Anterior cingulate cortex (tissue), 58 donors: ENCODE measurements at places on chromosomes 16 and 17.
A peak's percentile ranks its signal among the peaks of the same experiment; 100 is the strongest.

- DNase-seq, result no peak
These were observed 7.4 kb downstream of the HGS start for GRCh38 chr17:81691196-81691595.

- no peak for DNase-seq
These were observed 69.5 kb downstream of the HLF start for GRCh38 chr17:55334285-55334684.

DNA sequence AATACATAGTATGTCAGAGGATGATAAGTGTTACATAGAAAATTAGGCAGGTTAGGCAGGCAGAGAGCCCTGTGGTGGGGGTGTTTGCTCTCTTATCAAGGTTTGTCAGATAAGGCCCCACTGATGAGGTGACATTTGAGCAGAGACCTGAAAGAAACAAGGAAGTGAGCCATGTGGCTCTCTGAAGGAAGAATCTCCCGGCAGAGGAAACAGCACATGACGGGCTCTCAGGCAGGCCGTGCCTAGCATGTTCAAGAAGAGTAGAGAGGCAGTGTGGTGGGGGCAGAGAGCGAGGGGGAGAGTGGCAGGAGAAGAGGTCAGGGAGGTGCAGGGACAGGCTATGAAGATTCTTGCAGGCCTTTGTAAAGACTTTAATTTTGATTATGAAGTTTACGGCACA is 82.0 kb upstream of the ASIC2 start:
- no peak for DNase-seq

DNA sequence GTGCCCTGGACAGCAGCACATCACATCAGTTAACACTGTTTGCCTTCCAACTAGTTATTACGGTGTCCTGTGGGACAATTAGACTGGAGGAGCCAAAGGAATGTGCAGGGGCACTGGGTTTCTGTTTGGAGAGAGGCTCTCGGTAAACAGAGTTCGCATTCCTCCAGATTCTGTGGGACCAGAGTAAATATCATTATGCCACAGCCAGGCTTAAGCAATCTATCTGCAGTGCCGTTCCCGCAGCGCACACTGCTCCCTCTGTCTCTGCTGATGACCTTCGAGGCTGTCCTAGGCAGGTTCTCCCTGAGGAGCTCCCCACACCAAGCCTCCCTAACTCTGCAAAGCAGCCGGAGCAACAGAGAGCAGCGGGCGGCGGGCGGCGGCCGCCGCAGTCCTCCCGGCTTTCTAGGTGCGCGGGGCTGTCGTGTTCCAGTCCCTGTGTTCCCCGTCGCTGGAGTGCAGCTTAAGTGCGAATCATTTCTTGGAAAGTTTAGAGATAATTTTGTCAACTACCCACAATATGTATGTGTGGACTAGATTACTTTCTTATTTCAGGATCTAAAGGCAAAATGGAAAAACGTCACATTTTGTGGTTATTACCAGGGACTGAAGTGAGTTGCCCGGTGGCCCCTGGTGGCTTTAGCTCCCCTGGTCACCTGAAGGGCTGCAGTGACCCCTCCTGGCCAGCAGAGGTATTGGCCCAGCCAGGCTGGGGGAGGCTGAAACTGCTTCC is 43.3 kb downstream of the PGS1 start:
- DNase-seq, result peak; percentile 35

GRCh38 chr17:9536061-9536460 is 39.6 kb downstream of the STX8 start:
- DNase-seq, result no peak

DNA sequence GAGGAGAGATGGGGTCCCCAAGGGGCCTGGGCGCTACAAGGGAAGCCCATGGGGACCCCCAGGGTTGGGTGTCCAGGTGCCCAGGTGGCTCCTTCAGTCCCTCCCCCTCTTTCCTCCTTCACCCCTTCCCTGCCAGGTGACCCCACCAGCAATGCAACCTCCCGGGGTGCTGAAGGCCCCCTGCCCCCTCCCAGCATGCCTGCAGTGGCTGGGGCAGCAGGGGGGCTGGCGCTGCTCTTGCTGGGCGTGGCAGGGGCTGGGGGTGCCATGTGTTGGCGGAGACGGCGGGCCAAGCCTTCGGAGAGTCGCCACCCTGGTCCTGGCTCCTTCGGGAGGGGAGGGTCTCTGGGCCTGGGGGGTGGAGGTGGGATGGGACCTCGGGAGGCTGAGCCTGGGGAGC is 4.0 kb downstream of the EFNB3 start:
- DNase-seq, result no peak

GRCh38 chr16:27304881-27305745 is 8.7 kb upstream of the IL4R start:
- DNase-seq, result no peak

DNA sequence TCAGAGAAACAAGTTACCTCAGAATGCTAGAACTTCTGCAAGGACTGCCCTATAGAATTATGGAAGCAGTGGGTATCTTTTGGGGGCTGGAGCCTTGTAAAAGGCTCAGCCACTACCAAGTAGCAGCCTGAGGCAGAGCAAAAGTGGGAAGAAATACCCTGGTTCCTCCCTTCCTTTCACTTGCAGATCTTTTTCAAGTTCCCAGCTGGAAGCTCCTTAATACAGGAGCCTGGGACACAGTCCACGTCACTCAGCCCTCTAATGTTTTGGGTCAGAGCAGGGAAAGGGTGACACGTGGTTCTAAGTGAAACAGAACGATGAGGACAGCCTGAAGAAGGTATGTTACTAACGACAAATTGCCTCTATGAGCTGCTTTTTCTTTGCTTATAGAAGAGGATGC is 93.1 kb downstream of the CNTNAP4 start:
- no peak for DNase-seq

DNA sequence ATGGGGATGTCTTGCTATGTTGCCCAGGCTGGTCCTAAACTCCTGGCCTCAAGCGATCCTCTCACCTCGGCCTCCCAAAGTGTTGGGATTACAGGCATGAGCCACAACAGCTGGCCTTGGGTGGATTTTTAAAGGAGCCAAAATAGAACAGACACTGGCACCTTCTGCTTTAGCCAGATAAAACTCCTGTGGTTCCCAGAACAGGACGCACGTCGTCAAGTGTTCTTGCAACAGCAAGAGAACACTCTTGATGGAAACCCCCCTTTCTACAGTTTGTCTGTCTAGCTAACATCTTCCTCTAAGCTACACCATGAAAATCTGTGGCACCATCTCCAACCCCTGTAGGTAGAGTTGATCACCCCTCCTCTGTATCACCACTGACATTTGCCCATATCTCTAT is 122.6 kb downstream of the NPIPB5 start:
- no peak for DNase-seq

DNA sequence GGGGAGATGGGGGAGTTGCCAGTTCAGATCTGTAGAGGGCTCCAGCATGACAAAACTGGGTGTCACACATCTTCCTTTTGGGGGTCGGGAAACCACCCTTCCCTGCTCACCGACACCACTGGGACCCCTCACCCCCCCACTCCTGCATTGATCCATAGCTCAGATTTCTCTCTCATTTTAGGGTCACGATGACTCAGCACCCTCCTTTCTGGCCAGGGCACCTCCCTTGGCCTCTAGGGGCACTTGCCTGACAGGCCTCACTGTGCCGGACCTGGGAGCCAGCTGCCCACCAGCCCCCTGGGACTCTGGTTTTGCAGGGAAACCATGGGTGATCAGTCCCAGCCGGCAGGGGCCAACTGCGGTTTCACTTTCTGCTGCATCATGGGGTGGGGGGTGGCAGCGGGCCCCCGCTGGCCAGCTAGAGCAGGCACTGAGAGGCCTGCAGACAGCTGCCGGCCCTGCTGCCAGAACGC is 239.4 kb downstream of the MRTFB start:
- no peak for DNase-seq

DNA sequence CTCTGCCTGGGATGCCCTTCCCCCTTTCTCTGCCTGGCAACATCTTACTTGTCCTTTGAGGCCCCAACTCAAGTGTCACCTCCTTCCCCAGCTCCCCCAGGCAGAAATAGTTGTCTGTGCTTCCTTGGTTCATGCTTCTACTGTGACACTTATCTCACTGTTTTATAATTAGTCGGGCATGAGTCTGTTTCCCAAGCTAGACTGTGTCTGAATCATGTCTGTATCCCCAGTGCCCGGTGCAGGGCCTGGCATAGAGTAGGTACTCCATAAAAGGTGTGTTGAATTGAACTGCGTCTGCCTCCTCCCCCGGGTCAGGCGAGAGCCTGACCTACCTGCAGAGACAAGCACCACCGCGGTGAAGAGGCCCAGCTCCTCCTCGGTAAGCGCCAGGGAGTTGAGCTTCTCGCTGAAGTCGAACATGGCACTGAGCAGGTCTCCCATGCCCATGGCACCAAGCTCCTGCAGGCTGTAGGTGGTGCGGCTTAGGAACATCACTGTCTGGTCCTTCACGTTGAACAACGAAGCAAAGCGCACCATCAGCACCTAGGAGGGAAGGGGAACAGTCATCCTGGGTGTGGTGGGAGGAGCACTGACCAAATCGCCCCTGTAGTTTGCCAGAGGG is 6.7 kb downstream of the NR1D1 start:
- no peak for DNase-seq

DNA sequence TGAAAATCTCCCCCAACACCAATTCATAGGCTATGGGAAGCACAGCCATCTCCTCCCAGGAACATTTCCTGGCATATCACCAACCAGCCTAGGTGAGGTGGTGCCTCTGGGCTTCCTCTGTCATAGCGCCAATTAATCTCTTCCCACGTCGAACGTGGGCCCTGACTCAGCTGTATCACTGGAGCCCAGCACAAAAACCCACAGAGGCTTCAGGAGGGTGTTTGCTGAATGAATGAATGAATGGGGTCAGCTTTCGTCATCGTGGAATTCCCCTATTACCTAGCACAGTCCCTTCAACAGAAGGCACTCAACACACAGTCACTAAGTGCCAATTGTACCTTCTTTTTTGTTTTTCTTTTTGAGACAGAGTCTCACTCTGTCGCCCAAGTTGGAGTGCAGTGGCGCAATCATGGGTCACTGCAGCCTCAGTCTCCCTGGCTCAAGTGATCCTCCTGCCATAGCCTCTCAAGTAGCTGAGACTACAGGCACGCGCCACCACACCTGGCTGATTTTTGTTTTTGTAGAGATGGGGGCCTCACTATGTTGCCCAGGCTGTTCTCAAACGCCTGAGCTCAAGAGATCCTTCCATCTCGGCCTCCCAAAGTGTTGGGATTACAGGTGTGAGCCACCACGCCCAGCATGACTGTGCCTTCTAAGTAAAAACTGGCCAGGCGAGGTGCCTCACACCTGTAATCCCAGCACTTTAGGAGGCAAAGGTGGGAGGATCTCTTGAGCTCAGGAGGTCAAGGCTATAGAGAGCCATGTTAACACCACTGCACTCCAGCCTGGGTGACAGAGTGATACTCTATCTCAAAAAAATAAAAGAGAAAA is 4.1 kb downstream of the ZNF688 start:
- DNase-seq, result no peak

GRCh38 chr16:66612422-66612821 is 7.9 kb downstream of the CMTM3 start:
- DNase-seq, result no peak

GRCh38 chr16:85709766-85710585 is 21.2 kb upstream of the GINS2 start:
- no peak for DNase-seq

GRCh38 chr17:63716426-63716825 is 16.5 kb upstream of the LIMD2 start:
- no peak for DNase-seq

- DNase-seq, result no peak
These were observed 1.7 kb downstream of the MAP3K3 start for GRCh38 chr17:63623786-63624530.

DNA sequence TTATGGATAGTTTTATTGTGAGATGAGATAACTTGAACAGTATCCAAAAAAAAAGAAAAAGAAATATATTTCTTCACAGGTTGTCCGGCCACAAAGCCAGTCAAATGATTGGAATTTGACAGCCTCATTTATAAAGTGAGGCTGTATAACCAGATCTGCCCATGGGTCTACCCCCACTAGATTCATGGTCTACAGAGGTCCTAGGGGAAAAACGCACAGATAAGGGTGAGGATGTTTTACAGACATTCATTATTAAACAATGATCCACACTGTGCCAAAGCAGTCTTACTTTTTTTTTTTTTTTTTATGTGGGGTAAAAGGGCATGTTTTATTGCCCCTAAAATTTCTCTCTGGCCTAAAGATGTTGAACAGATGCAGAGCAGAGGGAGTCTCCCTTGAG is 1503.0 kb upstream of the CDH8 start:
- no peak for DNase-seq

DNA sequence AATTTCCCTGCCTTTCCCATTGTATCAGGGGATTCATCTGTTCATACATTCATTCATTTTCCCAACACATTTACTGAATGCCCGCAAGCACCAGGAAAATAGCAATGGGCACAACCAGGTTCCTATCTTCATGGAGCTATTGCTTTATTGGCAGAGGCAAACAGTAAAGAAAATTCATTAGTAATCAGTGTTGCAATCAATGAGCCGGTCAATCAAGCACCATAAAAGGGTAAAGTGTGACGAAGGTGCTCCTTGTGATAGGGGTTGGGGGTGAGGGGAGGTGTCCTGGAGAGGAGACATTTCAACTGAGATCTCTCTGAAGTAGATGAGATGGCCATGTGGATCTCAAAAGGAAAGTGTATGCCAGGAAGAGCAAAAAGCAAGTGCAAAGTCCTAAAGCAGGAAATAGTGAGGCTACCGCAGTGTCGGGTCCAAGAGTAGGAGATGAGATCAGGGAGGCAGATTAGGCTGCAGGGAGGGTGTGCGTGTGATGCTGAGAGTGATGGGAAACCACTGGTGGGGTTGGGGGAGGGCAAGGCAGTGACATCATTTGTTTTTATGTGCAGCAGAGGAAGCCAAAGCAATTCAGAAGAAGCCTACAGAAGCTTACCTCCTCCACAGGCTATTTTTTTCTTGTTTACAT is 28.4 kb downstream of the CDH13 start:
- no peak for DNase-seq

- DNase-seq, result peak; percentile 32
These were observed at the start of gene IGFBP4 for GRCh38 chr17:40443196-40443987. IGFBP4 (plus strand) TSS chr17:40443450; CDS start chr17:40443736, 286 bp downstream.

- no peak for DNase-seq
These were observed 61.5 kb downstream of the SLC6A2 start for GRCh38 chr16:55717326-55717725.

GRCh38 chr17:68777243-68777855 is 176.2 kb upstream of the FAM20A start:
- DNase-seq, result no peak

DNA sequence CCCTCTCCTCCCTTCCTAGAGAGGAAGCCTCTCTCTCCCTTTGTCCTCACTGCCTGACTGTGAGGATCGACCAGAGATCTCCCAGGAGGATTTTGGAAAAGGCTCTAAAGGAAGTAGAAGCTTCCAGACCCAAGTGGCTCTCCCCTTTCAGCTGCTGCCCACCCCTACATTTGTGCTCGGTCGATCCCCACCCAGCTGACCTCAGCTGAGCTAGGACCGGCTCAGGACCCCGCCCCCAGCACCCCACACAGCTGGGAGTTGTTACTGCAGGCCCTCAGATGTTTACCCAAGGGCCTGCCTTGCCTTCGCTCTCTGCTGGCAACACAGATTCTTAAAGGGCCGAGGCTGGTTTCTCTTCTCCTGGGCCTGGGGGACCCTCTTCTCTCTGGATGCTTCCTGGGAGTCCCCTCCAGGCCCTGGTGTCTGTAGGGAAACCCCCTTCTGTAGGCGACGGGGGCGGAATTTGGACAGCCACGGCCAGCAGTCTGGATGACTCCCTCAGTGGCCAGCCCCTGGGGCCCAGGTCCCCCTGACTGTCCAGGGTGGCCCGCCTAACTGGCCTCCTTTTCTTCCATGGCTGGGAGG is 26.9 kb upstream of the TIMP2 start:
- DNase-seq, result no peak

- DNase-seq, result no peak
These were observed 214.9 kb downstream of the CEP112 start for GRCh38 chr17:65977041-65977440.

GRCh38 chr16:85584267-85584666 is 28.9 kb upstream of the GSE1 start:
- no peak for DNase-seq

GRCh38 chr16:48244863-48245195 is 729 bp downstream of the LONP2 start:
- DNase-seq, result no peak
